Aortic smooth muscle cell (primary cell): ENCODE measurements at places on chromosomes 2 and 18. TPM values are rescaled to one million over a fixed set of nuclear protein-coding genes. Genes with fewer than 3 reads are reported as not detected.

The SERPINB3 gene
- total RNA-seq: not detected in 2 replicates

The SOX11 gene
- total RNA-seq: not detected in 2 replicates

The PCARE gene
- total RNA-seq: not detected in 2 replicates

The CIB4 gene
- not detected in 2 replicates for total RNA-seq

The GAL3ST2 gene
- total RNA-seq: not detected in 2 replicates

The GLI2 gene
- total RNA-seq: 2.4 and 2.9 TPM in 2 replicates

The FSHR gene
- total RNA-seq: not detected in 2 replicates

The MAL gene
- total RNA-seq: not detected in 2 replicates

The SRD5A2 gene
- total RNA-seq: not detected in 2 replicates
